ENCODE measurements at places on chromosomes 13 and 19.

DNA sequence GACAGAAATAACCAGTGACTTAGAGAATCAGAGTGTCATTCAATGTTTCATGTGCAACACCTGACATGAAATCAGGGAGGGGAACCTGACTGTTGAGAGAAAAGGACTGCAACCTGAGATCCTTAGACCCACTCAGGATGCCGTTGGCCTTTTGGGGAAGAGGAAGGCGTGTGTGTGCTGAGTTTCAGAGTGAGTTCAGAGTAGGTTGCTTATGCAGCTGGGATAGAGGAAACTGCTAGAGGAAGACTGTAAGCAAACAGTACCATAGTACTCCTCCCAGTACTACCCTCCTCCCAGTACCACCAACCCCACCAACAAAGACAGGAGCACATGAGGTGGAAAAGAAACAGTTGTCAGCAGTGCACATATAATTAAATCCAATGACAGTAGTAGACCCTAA is 63.7 kb downstream of the KL start:
- no peak for DNase-seq

- DNase-seq = no peak
Measured at GRCh38 chr13:26017196-26017921, 34.5 kb downstream of the SHISA2 start.

DNA sequence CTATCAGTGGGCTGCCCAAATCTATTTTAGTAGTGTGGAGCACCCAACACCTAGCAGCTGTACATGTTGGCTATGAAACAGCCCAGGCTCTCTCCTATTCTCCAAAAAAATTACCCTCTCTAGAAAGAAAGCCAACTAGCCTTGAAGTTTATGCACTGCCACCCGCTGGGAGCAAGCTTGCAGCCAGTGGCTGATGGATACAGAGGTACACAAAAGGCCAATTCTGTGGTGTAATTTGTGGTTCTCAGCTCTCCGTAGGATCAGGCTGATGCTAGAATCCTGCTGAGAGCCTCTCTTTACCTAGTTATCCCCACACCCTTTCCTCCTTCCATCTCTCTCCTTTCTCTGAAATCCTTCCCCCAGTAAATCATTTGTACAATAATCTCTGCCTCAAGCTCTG is 1120.7 kb downstream of the DIAPH3 start:
- no peak for DNase-seq

GRCh38 chr19:38632476-38633213 is 13.7 kb downstream of the EIF3K start:
- no peak for DNase-seq

GRCh38 chr13:80654638-80655249 is 313.8 kb upstream of the SPRY2 start:
- DNase-seq = no peak

GRCh38 chr13:45138282-45138681 is 18.0 kb downstream of the GTF2F2 start:
- DNase-seq = no peak

DNA sequence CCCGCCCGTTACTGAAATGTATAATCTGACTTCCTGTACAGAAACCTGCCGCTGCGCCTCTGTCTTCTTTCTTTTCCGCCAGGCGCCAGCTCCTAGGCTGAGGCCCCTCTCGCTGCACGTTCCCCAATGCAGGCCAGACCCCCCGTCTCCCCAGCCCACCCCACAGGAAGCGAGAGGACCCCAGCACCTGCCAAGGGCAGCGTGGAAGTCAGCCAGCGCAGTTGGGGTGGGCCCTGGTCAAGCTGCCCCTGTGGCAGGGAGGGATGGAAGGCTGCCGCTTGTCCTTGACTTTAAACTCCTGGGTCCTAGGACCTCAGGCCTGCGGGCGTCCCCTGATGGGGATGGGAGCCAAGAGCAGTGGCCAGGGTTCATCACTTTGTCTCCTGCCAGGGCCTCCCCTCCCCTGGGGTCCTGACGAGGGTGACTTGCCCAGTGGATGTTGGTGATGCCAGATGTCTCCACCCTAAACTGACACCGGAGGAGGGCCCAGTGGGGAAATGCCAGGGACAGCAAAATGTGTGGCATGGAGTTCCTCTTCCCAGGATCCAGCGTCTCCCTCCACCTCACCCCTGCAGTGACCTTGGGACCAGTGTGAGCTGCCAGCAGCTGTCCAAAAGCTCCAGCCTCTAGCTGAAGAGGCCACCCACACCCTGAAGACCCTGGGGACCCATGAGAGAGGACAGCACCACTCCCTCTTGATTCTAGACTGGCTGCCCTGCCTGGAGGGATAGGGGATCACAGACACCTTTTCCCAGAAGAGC is 8.5 kb upstream of the MARCHF2 start:
- no peak for DNase-seq

- no peak for DNase-seq
Measured at GRCh38 chr13:83798731-83799130, 83.5 kb downstream of the SLITRK1 start.

DNA sequence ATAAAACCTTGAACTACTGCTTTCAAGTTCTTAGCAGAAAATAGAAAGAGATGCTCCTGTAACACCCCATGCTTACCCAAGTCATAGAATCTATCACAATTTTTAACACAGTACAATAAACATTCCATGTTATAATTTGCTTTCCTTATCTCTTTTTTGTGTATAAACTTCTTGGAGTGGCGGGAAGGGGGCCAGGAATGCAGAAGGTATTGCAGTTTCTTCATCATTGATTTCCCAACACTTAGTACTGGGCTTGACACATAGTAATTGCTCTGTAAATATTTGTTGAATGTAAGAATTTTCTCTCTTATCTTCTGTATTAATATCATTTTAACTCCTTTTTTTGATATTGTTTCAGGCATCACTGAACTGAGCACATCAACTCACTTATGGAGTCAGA is 535.8 kb downstream of the KCTD12 start:
- DNase-seq = no peak

DNA sequence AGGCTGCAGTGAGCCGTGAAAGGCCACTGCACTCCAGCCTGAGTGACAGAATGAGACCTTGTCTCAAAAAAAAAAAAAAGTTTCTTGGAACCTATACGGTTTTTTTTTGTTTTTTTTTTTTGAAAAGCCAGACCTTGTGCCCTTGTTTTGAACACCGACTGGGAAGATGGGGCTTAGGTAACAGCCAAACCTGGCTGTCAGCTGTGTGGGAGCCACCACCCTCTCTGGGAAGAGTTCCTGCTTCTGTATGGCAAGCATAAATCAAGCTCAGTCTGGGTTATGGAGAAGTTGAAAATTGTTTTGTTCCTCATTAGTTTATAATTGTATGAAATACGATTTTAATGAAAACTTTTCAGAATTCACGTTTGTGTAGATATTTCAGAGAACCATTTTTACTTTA is 39.5 kb downstream of the MPHOSPH8 start:
- DNase-seq = no peak

GRCh38 chr13:92682832-92683517 is 543.6 kb upstream of the GPC6 start:
- DNase-seq = no peak

DNA sequence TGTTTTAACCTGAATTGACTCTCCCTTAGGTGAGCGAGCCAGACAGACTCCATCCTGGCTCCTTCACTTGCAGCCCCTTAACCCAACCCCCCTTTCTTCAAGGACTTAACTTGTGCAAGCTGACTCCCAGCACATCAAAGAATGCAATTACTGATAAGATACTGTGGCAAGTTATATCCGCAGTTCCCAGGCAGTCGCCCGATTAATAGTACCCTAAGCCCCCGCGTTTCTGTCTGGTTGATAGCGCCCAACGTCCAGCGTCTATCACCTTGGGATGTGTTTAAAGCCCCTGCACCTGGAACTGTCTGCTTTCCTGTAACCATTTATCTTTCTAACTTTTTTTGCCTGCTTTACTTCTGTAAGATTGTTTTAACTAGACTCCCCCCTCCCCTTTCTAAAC is 6.2 kb downstream of the HSD17B14 start:
- DNase-seq = no peak

DNA sequence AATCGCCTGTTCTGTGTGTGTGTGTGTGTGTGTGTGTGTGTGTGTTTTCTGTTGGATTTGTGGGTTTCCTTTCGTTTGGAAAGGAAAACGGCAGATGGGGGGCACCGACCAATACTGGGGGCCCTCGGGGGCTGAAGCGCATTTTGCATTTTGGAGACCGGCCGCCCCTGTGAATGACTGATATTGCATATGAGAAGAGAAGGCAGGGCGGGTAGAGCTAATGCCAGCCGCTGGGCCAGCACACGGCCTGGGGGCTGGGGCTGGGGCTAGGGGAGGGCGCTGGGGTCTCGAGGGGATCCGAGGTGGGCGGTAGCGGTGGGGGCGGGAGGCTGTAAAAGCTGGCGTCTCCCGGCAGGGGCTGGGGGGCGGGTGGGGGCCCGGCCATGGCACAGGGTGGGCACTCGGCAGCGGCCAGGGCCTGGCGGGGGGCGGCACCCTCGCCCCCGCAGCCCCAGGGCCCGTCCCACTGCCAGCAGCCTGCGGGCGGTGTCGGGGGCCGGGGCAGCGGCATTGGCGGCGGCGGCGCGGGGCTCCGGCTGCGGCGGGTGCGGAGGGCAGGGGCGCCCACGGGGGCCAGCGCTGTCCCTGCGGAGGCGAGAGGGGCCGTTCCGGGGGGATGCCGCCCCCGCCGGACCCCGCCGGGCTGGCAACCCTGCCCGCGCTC is 11.2 kb downstream of the ANO8 start:
- no peak for DNase-seq

- no peak for DNase-seq
Measured at GRCh38 chr13:113049521-113049941, 56.1 kb upstream of the F7 start.

DNA sequence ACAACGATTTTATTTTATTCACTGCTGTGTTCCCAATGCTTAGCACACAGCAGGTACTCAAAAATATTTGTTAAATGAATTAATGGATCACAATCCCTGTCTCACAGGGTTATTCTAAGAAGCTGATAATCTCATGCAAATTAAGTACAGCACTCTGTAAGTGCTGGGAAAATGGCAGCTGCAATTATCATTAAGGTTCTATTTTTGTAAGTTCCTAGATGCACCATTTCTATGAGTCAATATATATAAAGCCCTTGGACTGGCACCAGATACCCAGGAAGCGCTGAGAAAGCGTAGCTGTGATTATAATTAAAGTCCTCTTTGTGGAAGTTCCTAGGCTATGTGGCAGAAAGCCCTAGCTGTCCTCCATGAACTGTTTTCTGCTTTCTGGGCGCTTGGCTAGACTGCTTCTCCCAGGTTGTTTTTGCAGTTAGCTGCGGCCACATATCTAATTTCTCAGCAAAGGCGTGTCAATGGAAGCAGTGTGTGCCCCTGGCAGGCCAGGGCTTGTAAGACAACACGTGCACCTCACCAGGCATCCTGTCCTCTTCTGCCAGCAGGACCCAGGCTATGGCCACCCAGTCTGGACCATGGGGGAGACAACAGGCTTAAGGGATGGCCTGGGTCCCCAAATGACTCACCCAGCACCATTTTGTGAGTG is 5.2 kb upstream of the SRRM5 start:
- DNase-seq = no peak

DNA sequence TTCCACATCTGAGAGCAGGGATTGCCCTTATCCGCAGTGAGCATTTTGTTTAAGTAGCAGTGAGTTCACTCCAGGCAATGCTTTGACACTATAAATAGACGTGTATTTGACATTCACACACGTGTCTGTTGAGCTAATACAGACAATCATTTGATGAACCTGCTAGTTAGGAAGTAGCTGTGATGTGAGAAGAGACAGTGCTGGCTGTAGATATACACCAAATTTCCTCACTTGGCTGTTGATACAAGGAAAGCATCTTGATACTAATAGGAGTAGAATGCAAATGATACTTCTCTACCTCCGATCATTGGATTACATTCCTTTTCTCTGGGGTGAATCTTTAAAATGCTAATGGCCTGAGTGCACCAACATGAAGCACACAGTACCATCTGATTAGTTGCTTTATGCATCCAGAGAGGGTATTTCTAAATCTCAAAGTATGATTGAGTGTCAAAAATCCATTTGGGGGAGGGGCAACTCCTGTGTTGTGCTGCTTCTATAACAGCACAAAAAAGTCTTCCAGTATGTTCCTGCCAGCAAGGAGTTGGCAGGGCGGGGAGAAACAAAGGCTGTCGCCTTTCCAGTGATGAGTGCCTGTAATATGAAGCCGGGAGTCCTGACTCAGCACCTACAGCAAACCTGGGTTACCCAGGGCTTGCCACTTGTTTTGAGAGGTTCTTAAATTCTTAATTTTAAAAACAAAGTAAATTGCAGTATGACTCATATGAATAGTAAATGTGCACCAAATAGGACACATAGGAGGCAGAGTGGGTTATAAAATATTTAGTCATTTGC is 7.0 kb downstream of the CUL4A start:
- DNase-seq = no peak

DNA sequence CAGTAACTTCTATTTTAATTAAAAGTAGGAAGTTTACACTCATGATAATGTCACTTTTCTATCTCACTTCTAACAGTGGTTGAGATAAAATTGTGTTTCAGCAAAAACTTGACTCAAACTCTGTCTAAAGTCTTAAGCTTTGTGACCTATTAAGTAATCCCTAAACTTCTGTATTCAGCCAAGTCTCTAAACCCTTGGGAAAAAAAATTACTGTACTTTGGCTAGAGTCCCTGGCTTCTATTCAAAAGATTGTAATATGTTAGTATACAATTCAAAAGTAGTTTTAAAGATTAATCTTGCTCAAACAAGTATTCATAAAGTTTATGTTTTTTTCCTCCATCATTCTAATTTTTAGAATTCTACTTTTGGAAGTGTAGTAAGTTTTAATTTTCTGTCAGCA is 1248.8 kb downstream of the UQCRFS1 start:
- DNase-seq = no peak

- peak; percentile 81 for DNase-seq
Measured at GRCh38 chr13:31310786-31311185, 111.0 kb downstream of the B3GLCT start.

GRCh38 chr13:30359991-30360390 is 52.6 kb upstream of the KATNAL1 start:
- no peak for DNase-seq

GRCh38 chr13:87894059-87894458 is 222.9 kb downstream of the SLITRK5 start:
- DNase-seq = no peak

GRCh38 chr13:98990701-98991100 is 12.8 kb upstream of the DOCK9 start:
- no peak for DNase-seq

DNA sequence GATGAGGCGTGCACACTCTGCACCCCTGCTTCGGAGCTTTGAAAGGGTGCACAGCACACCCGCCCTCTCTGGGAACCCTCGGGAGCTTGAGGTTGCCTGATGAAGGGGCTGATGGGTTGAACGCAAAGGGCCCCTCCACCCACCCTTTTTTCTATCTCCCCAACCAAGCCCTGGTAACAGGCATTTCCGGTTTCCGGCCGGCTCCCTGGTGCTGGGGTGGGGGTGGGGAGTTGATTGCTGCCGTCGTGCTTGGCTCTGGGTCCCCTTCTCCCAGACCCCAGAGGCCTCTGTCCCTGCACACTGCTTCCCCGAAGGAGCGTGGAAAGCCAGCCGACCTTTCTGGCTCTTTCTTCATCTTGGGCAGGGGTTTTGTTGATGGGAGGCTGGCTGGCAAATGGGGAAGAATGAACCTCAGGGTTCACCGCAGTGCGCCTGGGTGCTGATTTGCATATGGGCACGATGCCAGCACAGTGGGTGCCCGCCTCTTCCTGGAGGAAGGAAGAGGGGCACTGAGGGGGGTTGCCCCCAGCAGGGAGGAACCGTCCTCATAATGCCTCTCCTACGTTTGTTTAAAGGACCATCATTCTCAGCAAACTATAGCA is 29.1 kb downstream of the VAV1 start:
- DNase-seq = peak; percentile 91

- no peak for DNase-seq
Measured at GRCh38 chr13:59203855-59204254, 959.9 kb downstream of the DIAPH3 start.

GRCh38 chr19:44626048-44626624 is 12.8 kb downstream of the IGSF23 start:
- no peak for DNase-seq
